ENCODE measurements at places on chromosomes 11 and 22.

DNA sequence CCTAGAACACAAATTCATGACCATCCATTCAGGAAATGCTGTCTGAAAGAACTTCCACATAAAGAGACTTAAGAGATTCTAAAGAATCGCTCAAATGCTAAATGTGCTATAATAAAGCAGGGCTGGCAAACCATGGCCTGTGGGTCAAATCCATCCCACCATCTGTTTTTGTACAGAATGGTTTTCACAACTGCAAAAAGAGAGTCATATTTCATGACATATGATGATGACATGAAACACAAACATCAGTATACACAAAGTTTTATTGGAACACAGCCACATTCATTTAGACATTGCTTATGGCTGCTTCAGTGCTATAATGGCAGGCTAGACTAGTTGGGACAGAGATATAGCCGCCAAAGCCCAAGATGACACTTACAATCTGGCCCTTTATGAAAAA lies 85.1 kb downstream of the RRAS2 start:
- DNase-seq: no peak

- no peak for DNase-seq
Observed at GRCh38 chr22:29716814-29717545, 2.8 kb upstream of the CABP7 start.

DNA sequence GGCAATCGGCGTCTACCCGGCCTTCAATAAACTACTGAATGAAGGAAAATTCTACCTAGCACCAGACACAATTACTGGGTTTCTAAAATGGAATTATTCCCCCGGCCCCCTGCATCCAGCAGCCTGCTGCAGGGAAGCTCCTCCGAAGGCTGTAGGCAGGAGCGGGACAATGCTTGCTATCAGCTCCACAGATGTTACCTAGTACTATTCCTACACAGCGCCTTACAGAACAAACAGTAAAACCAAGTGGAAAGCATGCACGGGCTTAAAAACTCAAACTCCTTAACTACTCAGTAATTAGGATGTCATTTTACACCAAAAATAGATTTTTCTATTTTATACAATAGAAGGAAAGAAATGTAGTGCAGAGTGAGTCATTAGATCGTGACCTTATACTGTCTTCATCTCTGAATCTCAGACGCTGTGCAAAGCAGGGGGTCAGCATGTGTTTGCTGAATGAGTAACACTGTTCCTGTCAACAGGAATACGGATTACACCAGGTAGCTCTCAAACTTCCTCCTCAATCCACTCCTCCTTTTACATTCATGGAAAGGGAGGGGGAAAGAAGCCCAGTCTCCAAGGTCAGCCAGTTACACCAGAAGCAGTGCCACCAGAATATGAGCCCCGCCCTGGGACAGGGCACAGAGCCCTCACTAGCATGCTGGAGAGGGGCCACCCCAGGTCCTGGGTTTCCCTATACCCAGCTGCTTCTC lies 74.9 kb downstream of the PACSIN2 start:
- no peak for DNase-seq

- DNase-seq: no peak
Observed at GRCh38 chr11:113877670-113878055, 2.3 kb upstream of the USP28 start.
